ENCODE measurements at places on chromosomes 12 and 14. TPM values are rescaled to one million over a fixed set of nuclear protein-coding genes. Genes with fewer than 3 reads are reported as not detected.

Gene UNG
- total RNA-seq = 24.2 TPM

- peaks cover 11% of the 10 kb centered on the region for H3K4me1 ChIP-seq
- peak; percentile 36 for DNase-seq
- peak within 1 kb of the TSS; percentile 82 for H3K4me3 ChIP-seq
- no peaks in the 10 kb centered on the region for H3K36me3 ChIP-seq
- peaks cover 75% of the 10 kb centered on the region for H3K27me3 ChIP-seq
- H3K27ac ChIP-seq = no peak within 1 kb of the TSS
Observed at GRCh38 chr12:51591016-51591901, at the start of gene SCN8A. TSS of gene SCN8A (plus strand) at chr12:51591233. CDS start at chr12:51662818, 71,585 bp downstream.

- no peaks in the 10 kb centered on the region for H3K36me3 ChIP-seq
- H3K27ac ChIP-seq = peak overlapping the region; percentile 71
- no peak overlapping the region for H3K4me3 ChIP-seq
- H3K4me1 ChIP-seq = peaks cover 32% of the 10 kb centered on the region
- peaks cover 7% of the 10 kb centered on the region for H3K27me3 ChIP-seq
Observed at GRCh38 chr14:85535991-85536832, 6.3 kb downstream of the FLRT2 start.

- H3K27ac ChIP-seq = no peak overlapping the region
- H3K27me3 ChIP-seq = no peaks in the 10 kb centered on the region
- DNase-seq = no peak
- H3K36me3 ChIP-seq = no peaks in the 10 kb centered on the region
- no peak overlapping the region for H3K4me3 ChIP-seq
Observed at GRCh38 chr12:49223590-49224369, 34.9 kb upstream of the TUBA1A start.

Gene SMCO3
- not detected for total RNA-seq

All from stomach (tissue), 19 donors.